NCI-H69 (cell line): ENCODE measurements at places on chromosomes 5 and 9.
A peak's percentile ranks its signal among the peaks of the same experiment; 100 is the strongest.

DNA sequence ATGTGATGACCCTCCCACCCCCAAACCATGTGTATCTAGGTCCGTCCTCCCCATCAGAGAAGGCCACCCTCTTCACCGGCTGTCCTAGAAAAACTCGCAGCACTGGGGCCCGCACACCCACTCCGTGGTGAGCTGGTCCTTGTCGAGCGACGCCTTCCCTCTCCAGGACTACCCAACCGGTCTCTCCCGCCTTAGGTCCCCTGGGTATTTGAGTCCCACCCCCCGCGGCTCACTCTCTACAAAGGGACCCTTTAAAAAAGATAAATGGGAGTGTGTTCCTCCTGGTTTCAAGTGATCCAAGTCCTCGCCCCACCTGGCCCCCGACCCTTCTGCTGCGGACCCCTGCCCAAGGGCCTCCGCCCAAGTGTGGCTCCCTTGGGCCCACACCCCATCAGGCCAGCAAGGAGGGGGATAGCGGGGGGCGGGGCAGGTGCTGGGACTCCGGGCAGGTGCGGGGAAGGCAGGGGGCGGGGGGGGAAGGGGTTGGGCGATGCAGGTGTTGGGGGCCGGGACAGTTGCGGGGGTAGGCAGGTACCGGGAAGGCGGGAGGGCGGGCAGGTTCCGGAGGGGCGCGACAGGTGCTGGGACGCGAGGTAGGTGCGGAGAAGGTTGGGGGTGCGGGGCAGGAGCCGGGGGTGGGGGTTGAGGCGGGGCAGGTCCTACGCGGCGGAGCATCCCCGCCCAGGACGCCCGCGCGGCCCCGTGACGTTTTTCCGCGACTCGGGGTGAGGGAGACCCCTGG is 970 bp upstream of the ARRDC1 start:
- no peak for DNase-seq

DNA sequence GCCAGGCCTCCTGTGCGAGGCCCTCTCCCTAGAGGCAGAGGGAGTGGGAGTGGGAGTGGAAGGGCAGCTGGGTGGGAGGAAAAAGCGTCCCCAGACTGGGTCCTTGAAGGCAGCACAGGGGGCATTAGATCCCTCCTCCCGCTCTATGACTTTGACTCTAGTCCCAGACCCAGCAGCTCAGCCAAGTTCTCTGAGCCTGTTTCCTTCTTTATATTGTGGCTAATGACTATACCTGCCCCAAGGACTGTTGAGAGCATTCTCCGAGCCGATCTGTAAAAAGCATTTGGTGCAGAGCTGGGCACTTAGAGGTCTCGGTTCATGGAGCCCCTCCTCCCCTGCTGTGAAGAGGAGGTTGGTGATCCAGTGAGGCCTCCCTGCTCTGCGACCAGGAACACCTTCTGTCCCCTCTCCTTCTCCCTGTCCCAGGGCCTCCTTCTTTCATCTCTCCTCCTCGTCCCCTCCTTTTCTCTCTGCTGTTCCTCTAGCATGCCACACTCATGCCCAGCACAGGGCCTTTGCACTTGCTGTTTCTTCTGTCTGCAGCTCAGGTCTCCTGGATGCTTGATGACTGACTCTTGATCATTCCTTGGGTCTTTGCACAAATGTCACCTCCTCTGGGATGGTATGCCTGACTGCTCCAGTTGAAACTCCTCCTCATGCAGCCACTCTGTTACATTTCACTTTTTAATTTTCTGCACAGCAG is 23.4 kb upstream of the PSD2 start:
- no peak for DNase-seq

DNA sequence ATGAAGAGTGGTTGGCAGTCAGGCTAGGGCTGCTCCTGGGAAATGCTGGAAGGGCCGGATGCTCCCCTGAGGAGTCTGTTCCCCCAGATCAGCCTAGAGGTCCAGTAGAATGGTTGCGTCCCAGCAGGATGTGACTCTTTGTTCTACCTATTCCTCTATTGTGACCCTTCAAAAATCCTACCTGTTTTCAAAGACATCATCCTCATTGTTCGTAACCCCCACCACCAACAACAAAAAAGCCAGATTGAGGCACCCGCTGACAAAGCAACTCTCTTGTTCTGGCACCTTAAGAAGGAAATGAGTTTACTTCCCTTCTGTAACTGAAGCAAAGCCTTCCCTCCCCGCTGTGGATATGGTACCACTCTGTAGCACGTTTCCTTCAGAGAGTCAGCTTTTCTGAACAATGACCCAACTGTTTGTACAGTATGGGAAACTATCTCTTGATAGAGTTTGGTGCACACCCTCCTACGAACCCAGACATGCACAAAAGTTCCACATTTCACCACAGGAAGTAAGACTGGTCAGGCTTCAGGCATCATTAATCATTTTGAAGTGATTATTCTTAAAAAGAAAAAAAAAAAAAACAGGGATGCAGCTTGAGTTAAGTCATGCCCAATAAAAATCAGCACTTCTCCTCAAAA is 207.2 kb downstream of the ENC1 start:
- DNase-seq = no peak

- DNase-seq = no peak
These were observed 14.5 kb upstream of the CAMSAP1 start for GRCh38 chr9:135921749-135922310.

DNA sequence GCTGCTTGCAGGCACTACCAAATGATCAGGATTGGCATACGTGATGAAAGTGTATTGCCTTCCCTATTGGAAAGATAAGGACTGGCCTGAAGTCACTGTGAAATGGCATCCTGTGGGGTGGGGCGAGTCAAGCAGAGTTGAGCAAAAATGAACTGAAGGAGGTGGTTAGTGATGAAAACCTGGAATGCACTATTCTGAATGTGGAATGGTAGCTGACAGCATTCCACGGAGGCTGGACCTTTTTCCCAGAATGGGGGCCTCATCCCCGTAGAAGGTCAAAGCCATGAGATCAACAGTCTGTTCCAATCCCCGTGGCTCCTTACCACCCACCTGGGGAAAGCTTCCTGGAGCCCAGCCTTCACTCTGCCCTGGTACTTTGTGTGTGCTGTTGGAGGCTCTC is 37.7 kb downstream of the ASS1 start:
- peak; percentile 41 for DNase-seq

GRCh38 chr5:63456279-63456678 is 506.0 kb downstream of the HTR1A start:
- DNase-seq = peak; percentile 27

GRCh38 chr5:127041571-127041970 is 11.2 kb upstream of the MARCHF3 start:
- DNase-seq = no peak

DNA sequence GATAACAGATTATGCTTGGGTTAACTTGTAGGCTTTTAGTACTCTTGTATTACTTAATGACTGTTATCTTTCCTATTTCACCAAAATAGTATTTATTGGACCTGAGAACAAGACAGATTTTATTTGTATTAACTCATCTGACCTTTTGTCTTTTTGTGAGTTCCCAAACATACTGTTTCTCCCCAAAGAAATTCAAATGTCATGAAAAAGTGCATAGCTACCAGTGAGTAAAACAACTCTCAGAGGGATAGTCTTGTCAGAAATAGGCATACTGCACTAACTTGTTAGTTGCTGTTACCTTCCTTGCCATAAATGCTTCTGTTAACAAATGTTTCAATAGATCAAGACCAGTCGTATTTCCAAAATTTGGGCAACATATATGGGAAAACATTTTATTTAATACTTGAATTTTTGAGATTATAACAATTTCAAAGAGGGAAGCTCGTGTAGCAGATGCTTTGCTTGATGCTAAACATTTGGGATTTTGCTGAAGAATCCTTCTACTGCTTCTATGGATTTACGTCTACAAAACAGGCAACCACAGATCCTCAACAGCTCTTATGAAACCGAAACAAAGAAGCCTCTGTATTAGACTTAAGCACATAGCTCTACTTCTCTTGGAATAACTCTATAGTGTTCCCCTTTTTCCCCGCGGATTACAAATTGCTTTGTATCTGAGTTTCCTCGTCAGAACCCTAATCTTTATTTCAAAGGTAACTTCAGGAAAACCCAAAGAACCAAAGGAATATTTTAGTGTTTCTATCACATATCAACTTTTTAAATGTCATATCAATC is 248.8 kb downstream of the MCTP1 start:
- no peak for DNase-seq

- DNase-seq = peak; percentile 93
These were observed 211.2 kb downstream of the MEF2C start for GRCh38 chr5:88671505-88672499.

DNA sequence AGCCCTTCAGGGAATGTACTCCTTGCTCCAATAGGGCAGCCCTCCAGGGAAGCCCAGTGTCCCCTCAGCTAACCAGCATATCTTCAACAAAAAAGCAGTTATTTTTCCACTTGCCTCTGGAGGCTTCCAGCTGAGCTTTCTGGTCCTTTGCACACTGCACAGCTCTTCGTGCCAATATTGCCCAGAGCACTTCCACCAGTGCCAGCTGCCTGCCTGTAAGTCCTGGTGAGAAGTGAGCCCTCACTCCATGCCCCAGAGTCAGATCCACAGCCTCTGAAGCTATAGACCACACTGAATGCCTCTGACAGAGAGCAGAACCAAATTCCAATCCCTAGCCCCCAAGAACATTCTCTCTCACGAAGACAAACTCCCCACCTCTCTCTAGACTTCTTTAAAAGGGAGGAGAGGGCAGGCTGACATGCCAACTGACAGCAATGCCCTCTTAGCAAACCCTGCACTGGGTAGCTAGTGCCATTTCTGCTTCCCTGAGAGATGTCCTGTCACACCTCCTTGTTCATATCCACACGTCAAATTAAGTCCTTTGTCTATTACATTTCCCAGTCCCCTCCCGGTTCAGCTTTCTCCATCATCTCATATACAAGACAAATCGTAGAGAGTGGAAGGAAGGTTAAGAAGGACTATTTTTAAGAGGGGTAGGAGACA is 12.7 kb upstream of the HEXB start:
- DNase-seq = peak; percentile 70

DNA sequence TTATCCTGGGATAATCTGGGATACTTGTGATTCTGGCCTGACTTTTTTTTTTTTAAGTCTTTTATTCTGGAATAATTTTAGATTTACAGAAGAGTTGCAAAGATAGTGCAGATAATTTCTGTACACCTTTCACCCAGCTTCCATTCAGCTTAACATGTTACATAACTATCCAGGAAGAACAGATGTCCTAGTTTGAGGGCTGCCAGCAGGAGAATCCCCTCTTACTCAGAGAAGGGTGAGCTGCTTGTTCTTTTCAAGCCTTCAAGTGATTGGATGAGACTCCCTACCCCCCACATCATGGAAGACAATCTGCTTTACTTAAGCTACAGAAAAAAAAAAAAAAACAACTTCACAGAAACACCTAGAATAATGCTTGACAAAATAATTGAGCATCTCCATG is 254.2 kb downstream of the TRIM32 start:
- DNase-seq = no peak

GRCh38 chr5:10110228-10110627 is 139.5 kb downstream of the ATPSCKMT start:
- DNase-seq = no peak

DNA sequence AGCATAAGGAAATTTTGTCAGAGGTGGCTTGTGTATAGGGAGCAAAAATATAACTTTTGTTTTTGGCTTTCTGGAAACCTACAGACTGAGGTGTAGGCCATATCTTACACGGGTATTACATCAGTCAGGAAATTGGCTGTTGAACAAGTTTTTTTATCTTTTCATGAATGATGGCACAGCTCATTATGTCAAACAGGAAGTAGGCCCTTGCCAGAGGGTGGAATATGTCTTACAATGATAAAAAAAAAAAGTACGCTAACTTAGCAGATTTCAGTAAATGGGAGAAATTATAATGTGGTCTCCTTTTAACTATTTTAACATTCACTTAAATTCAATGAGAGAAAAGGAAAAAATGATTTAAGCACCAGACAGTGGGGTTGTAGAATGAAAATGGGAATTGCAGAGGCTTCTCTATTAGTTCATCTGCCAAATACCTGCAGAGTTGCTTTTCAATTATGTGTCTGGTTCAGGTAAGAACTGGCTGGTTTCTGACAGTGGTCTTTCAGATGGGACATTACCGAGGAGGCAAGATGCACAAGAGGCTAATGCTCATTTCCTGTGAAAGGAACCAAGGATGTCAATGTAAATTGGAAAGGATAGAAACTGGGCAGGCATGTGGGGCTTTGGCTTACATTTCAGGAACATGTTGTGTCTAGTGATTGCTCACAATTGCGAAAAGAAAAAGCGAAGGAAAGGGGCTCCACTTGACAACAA is 169.9 kb downstream of the NNT start:
- peak; percentile 17 for DNase-seq

DNA sequence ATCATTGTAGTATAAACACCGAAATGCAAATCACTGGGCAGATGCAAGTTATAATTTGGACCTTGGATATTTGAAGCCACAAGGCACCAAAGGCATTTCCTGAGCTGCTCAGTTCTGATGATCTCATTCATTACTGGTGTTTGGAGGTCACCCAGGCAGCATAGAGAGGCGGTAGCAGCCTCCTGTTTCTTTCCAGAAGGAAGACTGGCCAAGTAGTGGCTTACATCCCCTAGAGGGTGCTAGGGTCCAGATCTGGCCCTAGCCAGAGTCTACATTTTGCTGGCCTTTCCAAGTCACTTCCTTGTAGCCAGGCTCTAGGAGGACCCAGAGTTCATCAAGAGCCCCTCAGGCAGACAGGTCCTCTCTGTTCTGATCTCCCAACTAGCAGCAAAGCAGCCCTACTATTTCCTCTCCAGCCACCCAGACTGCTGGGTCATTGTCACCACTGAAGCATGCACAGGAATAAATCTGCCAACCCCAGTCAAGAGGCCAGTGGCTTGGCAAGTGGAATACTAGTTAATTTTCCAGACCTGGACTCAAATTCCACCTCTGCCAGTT is 33.4 kb upstream of the TTC1 start:
- peak; percentile 8 for DNase-seq

DNA sequence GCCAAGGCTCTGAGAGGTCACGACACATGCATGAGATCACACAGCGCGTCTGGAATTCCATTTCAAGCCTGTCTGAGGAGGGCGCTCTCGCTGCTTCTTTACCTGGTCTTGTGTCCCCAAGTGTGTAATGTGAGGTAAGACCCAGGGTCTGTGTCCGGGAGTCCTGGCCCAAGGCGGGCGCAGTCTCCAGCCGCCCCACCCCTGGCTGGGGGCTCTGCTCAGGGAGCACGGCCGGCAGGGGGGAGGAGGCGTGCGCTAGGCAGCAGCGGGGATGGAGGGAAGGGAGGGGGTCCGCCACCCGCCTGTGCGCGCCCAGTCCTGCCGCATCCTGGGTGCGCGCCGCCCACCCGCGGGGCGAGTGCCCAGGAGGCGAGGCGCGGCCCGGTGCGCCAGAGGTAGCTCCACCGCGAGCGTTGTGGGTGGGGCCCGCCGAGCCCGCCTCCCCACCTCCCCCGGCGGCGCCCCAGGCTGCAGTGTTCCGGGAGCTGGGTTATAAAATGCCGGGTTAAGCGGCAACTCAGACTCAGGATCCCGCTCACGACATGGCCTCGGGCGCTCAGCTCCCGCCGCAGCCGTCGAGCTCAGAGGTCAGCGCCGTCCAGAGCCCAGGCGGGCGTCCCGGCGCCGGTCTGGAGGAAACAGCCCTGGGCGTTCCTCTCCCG is at the start of gene CCNI2:
CCNI2 (plus strand) TSS at position 473 of the 662 bp plus-strand sequence; CDS start at position 543, 70 bp downstream.
- DNase-seq = peak; percentile 79

GRCh38 chr5:151825445-151825844 is 53.7 kb downstream of the G3BP1 start:
- DNase-seq = peak; percentile 73

- peak; percentile 39 for DNase-seq
These were observed 91.9 kb upstream of the STC2 start for GRCh38 chr5:173420108-173420507.

GRCh38 chr9:70438341-70438928 is 24.0 kb upstream of the KLF9 start:
- DNase-seq = peak; percentile 26
